ENCODE measurements at places on chromosomes 2 and 18.

GRCh38 chr2:236679884-236680860, 110.5 kb downstream of the ACKR3 start:
- no peak for DNase-seq

- no peak for DNase-seq
Observed at GRCh38 chr2:28311660-28312249, 80.9 kb upstream of the FOSL2 start.

DNA sequence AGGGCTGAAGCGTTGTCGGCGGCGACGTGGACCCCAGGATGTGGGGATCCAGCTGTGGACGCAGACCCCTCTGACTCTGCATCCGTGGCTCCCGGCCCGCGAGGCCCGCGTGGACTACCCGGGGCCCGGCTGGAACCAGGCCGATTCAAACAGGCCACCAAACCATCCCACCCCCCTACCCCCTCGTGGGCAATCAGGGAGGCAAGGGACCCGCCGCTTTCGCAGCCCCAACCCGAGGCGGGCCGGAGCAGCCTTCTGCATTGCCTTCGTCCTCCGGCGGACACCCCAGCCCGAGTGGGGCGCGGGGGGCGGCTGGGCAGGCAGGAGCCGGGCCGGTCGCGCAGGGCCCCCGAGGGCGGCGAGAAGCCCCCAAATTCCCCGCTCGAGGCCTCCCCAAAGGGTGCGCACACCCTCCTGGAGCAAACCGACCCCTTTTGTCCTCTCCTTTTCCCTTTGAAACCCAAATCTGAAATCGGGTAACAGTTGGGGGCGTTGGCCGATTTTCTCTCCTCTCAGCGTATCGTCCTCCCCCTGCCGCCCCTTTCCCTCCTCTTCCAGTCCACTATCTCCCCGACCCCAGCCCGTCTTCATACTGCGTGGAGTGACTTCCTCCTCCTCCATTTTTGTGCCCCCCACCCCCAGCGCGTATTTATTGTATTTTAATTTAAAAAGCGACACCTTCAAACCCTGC, 7.4 kb downstream of the SP9 start:
- DNase-seq: no peak

GRCh38 chr2:127551221-127551930, 15.9 kb downstream of the MYO7B start:
- no peak for DNase-seq

GRCh38 chr2:20970068-20970467, 73.8 kb downstream of the APOB start:
- no peak for DNase-seq
